Activated CD8-positive, alpha-beta T cell treated with anti-CD3 and anti-CD28 coated beads for 36 hours (primary cell): ENCODE measurements at places on chromosomes 16 and 17.

DNA sequence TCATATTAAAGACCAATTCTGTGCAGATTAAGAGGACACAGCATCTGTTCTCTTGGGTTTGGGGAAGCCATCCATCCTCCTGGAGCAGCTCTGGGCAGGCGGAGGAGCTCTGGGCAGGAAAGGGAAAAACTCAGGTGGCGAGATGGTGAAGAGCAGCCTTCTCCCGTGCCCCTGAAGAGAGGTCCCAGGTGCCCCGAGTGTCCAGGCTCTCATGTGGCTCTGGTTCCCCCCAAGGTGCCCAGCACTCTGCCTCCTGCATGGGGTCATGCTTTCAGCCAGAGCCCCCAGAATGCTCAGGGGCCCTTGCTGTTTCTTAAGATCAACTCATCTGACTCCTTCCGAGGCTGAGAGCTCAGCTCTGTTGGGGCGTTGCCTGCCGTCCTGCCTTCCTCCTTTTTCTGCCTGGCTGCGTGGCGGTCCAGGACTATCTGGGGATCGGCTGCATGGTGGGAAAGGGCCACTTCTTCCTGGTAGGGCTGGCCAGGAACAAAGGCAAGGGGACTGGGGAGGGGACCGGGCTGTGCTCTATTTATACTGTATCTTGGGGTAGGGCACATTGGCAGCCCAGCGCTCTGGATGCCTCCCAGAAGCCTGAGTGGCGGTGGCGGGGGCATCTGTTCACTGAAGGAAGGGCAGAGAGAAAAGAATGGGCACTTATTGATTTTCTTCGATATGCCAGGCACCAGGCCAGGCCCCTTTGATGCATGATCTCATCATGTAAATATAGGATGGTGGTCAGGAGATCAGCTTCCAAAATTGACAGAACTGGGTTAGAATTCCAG, 103.2 kb upstream of the SDK2 start:
- DNase-seq, result no peak

- DNase-seq, result peak; percentile 70
These were observed at the start of gene CMTM4 for GRCh38 chr16:66696669-66697630. Gene CMTM4 (minus strand): TSS chr16:66696743. CDS start chr16:66696525, 218 bp downstream.

DNA sequence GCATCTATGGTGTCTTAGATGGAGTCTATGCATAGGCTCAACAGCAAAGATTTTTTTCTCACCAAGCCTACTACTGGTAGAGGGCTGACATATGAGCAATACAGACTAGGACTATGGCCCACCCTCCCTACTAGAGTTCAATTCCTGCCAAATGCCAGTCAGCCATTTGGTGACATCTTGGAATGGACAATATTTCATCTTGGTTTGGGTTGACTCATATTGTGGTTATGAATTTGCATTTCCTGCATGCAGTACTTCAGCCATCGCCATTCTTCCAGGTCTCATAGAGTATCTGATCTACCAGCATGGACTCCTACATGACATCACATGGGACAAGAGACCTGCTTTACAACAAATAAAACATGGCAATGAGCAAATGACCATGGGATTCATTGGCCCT, 778.1 kb upstream of the SOX9 start:
- DNase-seq, result no peak

DNA sequence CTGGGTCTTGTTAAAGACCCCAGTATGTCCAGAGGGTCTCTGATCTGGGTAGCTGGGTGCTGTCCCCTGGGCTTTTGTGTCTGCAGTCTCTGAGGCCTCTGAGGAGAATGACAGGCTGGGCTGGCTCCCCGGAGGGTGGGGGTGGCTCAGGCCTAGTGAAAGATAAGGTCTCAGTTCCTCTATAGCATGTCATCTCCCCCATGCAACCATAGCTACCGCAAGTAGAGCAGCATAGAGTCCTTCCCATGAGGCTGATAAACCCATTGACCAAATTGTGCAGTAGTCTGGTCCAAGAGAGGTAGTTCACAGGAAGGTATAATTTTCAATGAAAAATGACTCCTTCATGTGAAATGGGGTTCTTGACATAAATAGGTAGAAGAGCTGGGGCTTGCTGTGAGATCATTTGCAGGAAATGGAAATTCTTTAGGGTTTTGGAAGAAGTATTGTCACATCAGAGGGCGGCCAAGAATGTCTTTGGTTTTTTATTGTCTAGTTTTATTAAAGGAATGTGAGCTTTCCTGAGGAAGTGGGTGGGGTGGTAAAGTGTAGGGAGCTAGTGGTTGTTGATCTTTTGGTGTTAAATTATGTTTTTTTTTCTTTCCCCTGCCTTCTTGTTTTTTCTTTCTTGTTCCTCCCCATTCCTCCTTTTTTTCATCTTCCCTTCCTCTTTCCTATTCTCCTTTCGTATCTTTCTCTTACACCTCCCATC, 21.0 kb downstream of the SLC7A6OS start:
- DNase-seq, result peak; percentile 89

- no peak for DNase-seq
These were observed 318.9 kb downstream of the MAP2K6 start for GRCh38 chr17:69733171-69734012.

GRCh38 chr16:21685034-21685455, 21.3 kb downstream of the OTOA start:
- no peak for DNase-seq

DNA sequence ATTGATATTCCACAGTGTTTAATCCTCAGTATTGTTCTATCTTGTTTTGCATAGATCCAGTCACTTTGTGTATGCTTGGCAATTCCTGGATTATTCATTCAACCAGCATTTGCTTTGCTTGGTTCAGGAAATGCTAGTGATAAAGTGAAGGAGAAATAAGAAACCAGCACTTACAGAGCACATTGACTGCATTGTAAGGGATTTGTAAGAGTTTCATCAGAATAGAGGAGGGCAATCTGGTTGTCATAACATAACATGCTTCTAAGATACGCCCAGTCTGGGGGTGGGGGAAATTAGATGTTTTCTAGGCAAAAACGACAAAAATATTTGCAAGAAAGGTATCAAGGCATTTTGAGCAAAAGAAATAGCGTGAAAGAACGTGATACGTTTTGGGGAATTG, 40.4 kb downstream of the TNRC6A start:
- DNase-seq, result no peak

GRCh38 chr17:33905338-33905800, 349.7 kb upstream of the CCL2 start:
- no peak for DNase-seq

DNA sequence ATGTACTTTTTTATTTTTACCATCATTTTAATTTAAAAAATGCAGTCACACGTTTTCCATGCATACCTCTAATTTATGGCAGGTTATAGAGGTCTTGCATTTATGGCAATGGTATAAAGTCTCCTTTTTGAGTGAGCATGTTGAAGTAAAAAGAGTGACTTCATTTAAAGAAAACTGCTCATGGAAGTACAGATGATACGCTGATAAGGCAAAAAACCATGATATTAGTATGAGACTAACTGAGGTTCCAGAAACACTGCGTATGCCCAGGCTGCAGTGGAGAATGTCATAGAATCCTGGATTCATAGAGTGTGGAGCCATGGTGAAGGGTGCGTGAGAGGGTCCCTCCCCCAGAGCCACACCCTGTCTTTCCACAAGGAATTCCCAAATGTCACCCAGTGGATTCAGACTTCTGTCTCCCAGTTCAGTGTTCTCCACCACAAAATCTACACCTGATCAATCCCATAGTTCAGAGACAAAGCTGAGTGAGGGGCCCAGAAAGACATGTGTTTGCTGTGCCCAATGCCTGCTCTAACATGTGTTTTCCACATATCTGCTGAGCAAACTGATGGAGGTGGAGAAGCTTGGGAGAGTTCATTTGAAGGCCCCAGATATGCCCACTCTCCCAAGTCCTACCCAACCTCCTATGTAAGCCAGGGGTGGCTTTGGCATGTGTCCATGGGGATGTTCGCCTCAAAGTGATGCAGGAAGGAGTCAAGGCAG, 69.4 kb downstream of the SLC6A2 start:
- DNase-seq, result no peak

DNA sequence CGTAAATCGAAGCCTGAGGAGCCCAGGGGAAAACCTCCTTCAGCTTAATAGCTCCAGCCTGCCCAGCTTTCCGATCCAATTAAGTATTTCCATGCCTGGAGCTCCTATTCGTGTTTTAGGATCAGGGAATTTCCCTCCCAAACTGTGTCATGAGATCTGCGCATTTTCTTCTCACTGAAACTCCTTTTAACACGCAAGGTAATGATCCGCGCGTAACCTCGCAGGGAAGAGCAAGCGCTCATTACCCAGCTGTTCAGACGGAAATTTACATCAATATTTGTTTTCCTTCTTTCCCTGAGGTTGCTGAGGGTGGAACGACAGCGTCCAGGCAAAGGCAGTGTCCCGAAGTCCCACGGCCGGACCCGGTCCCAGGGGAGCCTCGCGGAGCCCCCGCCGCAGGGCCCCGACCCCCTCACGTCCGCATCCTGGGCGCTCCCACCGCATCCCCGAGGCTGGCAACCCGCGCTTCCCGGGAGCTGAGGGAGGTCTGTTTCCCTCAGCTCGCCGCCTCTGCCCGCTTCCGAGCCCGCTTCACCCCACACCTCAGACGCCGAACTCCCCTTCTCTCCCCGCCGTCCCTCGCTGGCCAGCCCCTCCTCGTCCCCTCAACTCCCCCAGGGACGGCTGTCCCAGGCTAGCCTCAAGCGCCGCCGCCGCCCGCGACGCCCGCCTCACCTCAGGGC, 415 bp downstream of the ABCA5 start:
- peak; percentile 21 for DNase-seq

- DNase-seq, result peak; percentile 67
These were observed 8.3 kb upstream of the RAB5C start for GRCh38 chr17:42163113-42163512.

DNA sequence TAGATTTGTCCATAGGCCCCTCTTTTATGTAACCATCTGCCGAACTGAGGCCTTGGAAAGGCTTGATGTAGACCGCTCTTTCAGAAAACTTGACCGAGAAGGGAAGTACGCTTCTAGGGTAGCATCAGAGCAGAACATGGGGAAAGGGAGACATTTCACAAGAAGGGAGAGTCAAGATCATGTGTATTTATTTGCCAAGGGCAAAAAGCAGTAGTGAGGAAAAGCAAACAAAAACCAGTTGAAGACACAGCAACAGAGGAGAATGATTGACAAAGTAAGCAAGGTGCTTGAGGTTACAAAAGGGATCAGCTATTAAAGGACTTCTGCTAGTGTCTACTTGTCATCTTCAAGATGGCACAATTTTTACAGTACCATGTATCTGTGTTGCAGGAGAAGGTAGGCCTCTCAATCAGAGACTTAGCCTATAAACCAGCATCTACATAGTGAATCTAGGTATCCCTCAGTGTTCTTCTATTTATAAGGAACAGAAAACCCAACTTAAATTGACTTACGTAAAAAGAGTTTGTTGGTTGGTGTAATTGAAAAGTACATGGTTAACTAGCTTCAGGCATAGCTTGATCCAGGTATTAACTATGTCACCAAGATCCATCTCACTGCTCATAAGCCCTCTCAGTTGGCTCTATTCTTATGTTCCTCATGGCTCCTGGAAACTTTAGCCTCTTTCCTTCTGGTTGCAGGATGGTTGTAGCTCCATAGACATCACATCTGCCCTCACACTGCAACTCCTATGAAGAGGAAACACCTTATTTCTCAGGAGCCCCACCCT, 288.4 kb downstream of the IRX3 start:
- no peak for DNase-seq

DNA sequence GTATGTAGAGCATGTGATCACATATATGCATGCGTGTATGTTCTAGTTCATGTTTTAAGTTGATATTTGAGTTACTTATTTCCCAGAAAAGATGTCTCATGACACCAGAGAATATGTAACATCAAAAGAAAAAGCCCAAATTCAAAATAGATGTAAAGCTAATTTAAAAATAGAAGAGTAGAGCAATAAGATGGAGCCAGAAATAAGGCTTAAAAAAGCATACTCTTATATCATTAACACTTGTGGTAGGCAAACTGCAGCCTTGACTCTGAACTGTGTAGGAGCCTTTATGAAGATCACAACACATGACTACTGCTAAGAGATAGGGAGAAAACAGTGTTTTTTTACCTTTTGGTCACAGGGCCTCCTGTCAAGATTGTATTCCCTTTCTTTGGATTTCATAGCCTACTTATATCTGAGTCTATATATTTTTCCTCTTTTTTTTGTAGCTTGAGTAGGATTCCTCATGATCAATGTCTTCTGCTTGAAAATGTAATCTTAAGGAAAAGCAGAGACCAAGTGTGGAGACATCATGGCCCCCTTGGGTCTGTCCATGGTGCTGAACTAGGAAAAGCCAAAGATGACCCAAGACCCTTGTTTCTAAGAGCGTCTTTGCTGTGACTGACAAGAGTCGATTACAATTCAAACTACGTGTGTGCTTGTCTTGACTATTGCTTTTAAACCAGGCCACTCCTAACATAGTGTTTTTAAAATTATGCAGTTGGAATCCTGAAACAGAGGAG, 390.4 kb downstream of the SHISA9 start:
- DNase-seq, result no peak

- no peak for DNase-seq
These were observed 449.0 kb upstream of the CDH5 start for GRCh38 chr16:65917466-65917865.

DNA sequence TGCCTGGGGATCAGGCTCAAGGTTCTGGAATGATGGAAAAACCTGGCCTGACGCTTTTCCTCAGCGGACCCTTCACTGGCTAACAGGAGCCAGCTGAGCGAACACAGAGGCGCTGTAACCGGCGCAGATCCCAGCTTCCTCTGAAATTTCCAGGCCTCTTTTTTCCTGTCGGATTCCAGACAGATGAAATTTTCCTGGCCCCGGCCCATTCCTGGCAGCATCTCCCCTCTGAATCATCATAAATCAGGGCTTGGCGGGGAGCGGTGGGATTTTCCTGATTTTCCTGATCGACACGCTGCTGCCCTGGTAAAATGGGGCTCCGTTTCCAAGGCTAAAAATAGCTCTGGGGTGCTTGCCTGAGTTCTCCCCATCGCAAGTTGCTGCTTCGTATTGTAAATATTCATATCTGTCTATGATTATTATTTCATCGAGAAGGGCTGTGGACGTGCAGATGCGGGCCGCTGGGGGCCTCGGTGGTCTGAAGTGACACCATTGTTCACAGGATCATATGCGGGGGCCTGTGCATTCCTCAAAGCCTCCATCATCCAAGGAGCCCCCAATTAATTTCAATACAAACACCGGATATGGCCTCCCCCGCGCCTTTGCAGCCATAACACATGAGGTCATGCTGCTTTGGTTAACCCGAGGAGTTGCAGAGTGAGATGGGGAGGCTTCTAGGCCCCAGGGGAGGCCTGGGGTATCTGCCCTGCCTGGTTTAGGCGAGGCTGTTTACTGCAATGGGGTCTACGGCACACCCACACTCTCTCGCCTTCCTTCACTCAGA, 45.8 kb upstream of the ETV4 start:
- no peak for DNase-seq
